PC-9 (cell line): ENCODE measurements at places on chromosomes 12 and 14.

DNA sequence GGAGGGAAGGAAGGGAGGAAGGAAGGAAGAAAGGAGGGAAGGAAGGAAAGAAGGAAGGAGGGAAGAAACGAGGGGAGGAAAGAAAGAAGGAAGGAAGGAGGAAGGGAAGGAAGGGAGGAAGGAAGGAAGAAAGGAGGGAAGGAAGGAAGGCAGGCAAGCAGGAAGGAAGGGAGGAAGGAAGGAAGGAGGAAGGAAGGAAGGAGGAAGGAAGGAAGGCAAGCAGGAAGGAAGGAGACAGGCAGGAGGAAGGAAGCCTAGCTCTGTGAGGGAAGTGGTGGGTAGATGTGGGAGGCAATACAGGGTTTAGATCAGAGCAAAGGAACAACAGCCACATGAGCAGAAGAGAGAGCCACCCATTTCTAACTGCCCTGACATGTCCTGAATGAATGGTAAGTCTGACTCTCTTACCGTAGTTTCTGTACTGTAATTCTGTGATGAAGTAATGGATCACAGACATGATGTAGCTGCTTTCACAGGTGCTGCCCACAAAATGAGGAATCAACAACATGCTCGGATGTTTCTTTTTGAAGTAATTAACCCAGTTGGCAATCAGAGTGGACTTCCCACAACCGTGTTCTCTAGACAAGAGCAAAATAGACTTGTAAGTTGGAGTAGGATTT, 24.4 kb upstream of the HSP90B1 start:
- DNase-seq: no peak

- no peak for DNase-seq
Observed at GRCh38 chr14:41397926-41398325, 208.8 kb upstream of the LRFN5 start.

GRCh38 chr14:28321475-28322244, 444.9 kb upstream of the FOXG1 start:
- DNase-seq: no peak

- DNase-seq: no peak
Observed at GRCh38 chr14:20782280-20782890, 1.3 kb downstream of the RNASE6 start.

GRCh38 chr12:94175763-94176668, 27.6 kb downstream of the PLXNC1 start:
- DNase-seq: no peak
